ENCODE measurements at places on chromosomes 11 and 22.
A peak's percentile ranks its signal among the peaks of the same experiment; 100 is the strongest.

DNA sequence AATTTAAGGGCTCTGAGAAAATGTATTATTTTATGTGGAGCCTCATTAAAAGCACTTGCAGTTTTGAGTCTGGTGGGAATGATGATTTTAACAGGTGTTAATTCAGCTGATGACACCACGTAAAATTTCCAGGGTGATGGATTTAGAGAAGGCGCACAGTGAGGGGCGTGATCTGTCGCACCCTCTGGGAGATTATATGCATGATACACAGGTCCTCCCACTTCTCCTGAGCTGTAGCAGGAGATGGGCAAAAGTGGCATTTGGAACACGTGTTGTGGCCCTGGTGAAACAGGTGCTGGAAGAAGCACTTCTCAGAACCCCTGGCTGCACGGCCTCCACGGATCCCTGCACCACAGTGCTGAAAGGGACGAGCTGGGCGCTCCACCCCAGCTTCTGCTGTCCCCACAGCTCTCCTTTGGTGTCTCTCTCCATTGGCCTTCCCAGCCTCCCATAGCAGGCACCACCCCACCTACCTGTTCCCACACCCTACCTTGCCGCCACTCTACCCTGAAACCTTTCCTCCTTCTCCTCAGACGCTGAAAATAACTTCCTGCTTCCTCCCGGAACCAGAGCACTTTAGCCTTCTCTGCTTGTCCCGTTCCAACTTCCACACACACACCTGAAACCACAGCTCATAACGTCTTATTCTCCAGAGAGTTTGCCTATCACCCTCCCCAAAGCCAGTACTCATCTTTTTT lies 6.9 kb upstream of the SORL1 start:
- ATAC-seq: no peak

DNA sequence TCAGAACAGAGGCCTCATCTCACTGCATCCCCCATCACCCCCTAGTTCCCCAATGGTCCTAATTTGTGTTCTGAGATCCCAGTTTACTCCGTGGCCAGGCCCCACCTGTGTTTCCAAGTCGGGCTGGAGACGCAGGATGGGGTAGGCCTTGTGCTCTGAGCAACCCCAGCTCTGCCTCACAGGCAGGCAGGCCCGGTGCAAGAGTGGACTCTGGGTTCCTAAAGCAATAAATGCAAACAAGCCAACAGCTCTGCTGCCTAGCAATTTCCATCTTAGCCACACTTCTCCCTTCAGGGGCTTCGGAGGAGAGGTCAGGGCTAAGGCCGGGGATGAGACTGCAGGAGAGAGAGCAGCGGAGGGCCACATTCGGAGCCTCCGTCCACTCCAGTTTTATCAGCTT lies 2.5 kb upstream of the EPS8L2 start:
- no peak for ATAC-seq

DNA sequence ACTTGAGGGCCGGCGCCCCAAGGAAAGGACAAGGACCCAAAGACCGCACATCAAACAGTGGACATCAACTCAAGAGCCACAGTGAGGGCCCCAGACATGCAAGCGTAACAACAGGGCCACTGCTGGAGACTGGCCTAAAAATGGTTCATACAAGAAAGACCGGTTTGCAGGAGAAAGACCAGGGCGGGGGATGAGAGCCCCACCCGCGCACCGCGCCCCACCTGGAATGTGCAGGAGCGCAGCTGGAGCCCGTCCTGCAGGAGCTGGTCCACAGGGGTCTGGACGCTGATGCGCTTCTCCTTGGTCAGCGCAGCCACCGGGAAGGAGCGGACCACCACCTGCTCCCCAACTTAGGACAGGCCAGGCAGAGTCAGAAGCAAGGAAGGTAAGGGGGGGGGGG lies 13.9 kb downstream of the SBF1 start:
- no peak for ATAC-seq

GRCh38 chr11:7538031-7538430 lies 24.2 kb downstream of the PPFIBP2 start:
- ATAC-seq: peak; percentile 65

DNA sequence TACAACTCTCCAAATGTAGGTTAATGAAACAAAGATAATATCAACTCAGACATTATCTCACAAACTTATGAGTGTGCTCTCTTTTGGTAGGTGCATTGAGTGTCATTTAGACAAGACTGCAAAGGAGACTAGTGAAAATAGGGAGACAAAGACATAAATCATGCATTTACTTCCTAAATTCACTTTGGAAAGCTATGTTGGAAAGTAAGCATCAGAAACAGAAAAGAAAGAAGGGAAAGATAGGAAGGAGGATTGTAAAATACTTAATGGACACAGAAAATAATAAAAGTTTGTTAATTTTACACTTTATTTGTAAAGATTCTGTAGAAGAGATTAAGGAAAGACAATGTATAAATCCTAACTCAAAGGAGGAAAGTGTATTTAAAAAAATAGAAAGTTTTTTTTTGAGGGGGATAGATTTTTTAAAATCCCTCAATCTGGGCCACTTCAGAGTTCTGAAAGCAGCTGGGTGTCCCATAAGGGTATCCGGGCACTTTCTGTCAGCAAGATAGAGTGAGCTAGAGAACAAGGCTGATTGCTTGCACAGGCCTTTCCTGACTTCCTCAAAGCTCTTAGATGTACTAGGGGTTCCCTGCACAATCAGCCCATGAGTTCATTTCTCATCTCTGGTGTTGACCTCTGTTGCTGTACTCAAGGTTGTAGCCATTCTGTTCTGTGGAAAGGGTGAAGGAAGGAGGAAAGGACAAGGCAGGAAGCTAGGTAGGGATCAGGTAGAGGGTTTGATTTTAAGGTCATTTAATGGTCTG lies 22.4 kb upstream of the RDX start:
- ATAC-seq: no peak

Data from gastroesophageal sphincter (tissue), 4 donors.